GM13977 (cell line): ENCODE measurements at places on chromosomes 3 and 15.

- DNase-seq: no peak
These were observed 27.2 kb upstream of the MEX3B start for GRCh38 chr15:82072926-82073537.

GRCh38 chr3:128544190-128544589 is 51.2 kb upstream of the GATA2 start:
- no peak for DNase-seq

GRCh38 chr15:34206011-34206410 is 3.9 kb downstream of the KATNBL1 start:
- DNase-seq: no peak

- DNase-seq: no peak
These were observed 9.8 kb downstream of the TM2D3 start for GRCh38 chr15:101642361-101642760.

GRCh38 chr3:67362686-67363085 is 291.7 kb downstream of the SUCLG2 start:
- DNase-seq: no peak

DNA sequence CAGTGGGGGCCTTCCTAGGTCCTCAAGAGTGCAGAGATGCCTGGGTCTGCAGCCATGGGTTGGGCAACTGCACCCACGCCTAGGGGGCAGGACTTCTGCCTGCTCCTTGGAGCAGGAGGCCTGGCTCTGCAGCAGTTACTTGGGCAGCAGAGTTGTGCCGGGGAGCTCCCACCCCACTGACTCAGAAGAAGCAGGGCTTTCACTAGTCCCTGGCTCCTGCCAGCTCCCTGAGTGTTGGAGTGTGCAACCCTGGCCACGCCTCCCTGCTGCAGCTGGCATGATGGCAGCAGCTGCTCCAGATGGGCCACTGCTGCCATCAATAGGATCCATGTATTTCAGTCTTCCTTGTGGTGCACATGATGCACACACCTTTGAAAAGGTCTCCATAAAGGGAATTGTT is 40.6 kb upstream of the KCNH8 start:
- DNase-seq: no peak

DNA sequence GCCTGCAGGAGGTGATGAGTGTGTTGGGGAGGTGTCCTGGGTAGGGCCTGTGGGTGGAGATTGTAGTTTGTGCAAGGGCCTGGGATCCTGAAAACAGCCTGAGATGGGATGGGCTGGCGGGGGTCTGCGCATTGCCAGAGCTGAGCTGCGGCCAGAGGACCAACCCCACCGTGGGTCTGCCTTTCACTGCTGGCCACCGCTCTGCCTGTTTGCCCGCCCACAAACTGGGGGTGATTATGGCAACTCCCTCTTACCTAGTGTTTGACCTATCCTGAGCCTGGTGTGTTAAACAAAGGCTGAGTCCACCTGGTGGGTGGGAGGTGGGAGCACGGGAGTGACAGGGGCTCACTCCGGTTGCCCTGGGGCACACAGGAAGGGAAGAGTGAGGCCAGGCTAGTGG is 9.8 kb downstream of the ABTB1 start:
- DNase-seq: no peak

DNA sequence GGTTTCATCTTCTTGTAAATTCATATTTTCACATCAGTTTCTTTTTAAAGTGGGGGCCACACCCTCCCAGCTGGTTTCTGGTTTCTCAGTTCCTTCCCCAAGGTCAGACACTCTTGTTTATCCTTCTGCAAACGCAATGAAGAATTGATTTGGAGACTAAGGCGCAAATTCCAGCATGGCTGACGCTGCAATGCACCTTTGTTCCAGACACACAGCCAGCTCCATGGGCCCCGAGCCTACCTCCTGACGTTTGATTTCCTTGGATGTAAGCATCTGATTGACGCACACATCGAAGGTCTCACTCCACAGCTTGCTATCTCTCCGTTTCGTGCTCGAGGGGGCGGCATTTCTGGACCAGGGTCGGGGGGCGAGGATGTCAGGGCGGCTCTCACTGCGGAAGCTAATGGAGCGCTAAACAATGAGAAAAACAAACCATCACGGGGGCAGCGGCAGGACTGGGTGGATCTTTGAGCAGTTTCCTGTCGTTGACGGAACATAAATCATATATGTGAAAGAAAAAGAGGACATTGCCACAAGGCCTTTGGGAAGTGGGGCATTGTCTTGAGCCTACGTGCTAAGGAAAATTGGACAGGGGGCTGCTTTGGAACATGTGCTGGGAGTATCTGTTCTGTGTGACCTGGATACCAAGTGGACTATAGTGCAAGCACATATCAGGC is 46.9 kb downstream of the ARHGEF3 start:
- peak; percentile 38 for DNase-seq

DNA sequence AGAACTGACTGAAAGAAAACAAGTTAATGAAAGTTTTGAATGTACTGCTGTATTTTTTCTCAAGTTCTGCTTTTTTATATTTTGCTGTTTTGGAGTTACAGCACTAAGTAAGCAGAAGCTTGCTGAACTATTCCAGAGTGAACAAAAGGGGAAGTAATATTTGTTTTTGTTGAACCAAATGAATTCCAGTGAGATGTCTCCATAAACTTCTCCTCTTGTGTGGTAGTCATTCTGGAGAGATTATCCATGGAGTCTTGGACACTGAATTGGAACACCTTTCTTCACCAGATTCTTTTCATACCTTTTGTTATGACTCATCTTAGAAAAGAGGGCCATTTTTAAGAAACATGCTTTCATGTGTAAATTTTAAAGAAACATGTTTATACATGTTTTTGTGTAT is 8.8 kb downstream of the ANKUB1 start:
- DNase-seq: no peak

DNA sequence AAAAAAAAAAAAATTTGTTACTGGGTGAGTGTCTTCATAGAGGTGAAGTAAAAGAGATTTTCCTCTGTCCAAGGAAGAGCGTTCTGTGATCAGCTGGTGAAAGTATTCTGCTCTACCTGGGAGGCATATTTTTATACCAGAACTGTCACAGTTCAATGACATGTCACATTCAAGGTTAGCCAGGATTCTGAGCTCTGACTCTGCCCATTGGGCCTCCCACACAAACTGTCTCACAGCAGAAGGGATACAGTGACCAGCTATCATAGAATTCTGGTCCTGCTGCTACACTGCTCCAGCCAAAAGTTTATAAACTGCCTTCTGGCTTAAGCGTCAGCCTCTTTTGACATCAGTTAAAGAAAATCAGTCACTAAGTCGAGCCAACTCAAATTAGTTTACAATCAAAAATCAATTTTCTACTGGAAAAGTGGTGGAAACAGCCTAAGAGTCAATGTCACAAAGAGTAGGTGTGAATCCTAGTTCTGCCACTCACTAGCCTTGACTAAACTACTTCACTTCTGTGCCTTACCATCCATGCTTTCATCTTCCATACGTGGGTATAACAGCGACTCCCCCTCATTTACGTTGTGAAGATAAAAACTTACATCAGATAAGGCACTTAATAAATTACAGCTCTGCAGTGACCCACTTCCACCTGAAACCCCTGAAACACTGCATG is 52.7 kb upstream of the DCUN1D1 start:
- no peak for DNase-seq

- DNase-seq: no peak
These were observed 56.5 kb downstream of the ZNF385D start for GRCh38 chr3:21694506-21694905.

DNA sequence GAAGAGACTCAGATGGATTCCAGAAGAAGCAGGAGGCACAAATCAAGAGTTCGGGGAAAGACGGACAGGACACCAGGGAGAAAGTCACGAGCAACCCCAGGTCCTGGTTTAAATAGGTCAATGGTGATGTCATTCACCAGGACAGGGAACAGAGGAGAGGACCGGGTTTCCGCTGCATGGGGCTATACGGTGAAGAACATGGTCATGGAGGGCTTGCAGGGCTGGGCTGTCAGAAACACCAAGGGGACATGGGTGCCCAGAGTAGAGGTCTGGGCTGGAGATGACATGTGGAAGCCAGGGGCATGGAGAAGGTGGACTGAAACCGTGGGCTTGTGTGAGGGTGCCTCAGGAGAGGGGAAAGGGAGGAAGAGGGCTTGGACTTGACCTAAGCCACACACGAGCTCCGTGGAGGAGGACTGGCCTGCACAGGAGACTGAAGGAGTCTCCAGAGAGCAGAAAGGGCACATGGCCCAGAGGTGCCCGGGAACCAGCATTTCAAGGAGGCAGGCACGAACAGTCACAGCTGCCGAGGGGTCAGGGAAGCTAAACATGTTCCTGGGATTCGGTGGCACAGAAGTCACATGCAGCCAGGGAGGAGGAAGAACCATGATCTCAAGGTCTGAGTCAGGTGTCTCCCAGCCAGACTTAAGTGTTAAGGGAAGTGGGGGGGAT is 54.2 kb upstream of the RPL32 start:
- no peak for DNase-seq

DNA sequence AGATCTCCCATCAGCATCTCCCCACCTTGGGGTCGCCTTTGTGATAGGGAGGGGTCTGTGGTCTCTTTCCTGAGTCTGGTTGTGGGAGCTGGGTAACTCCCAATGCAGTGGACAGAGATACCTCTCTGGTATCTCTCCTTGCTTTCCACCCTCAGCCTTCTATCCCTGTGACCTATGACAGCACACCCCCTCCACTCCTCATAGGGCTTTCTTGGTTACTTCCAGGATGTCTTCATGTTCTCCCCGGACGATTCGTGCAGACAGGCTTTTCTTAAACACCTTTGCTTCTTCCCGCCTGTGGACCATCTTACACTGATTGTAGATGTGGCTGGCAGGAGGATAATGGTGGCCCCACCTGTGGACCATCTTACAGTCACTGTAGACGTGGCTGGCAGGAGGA is 14.2 kb upstream of the NRROS start:
- DNase-seq: no peak
